ENCODE measurements at places on chromosomes 1 and 21.

GRCh38 chr1:166166329-166166697 lies 488 bp downstream of the FAM78B start:
- DNase-seq: no peak

DNA sequence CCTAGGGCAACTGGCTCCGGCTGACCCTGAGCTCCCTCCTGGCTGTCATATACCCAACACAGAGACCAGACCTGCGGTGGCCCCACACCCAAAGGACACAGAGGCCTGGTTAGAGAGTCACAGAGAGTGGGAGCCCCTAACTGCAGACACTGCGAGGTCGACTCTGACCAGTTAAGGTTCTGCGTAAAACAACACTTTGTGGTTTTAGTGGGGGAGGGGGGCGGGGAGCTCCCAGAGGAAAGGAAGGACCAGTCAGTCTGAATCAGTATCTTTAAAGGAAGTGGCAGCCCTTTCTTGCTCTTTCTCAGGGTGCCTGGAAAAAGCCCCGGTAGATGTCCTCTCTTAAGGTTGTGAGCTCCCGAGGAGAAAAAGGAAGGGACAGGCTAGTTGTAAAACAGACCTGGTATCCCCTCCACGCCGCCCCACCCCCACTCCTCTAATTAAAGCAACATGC lies 2.4 kb downstream of the SSBP3 start:
- DNase-seq: no peak

DNA sequence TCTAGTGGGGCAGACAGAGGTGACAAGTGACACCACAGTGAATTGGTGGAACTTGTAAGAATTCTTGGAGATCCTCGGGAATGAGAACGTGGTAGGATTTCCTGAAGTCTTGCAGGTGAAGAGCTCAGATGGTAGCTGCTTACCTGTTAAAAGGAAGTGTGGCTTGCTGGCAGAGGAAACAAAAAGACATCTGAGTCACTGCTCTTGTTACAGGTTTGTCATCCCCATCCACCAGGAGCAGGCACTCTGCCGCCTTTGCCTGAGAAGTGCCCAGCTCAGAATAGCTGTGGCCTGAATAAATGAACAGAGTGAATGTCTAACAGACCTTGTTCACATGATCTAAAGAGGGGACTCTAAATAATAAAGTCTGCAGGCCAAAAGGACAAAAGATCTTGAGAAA lies 12.3 kb upstream of the ZSCAN20 start:
- no peak for DNase-seq

GRCh38 chr21:42091899-42092508 lies 20.9 kb downstream of the UMODL1 start:
- DNase-seq: no peak

DNA sequence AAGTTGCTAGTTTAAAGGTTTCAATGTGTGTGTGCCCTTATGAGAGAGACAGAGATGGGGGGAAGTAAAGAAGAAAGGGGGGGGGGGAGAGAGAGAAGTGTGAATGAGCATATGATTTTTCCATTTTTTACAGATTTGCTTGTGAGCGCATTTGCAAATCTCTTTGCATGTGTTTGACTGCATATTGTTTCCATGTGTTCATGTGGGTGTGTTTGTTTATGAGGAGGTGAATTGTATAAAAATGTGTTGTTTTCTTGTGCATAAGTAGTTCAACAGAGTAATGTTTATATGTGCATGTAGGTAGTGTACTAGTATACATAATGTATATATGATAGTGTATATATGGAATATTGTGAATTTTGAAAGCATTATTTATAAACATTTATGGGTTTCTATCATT lies 205.9 kb upstream of the SPAG17 start:
- DNase-seq: no peak

DNA sequence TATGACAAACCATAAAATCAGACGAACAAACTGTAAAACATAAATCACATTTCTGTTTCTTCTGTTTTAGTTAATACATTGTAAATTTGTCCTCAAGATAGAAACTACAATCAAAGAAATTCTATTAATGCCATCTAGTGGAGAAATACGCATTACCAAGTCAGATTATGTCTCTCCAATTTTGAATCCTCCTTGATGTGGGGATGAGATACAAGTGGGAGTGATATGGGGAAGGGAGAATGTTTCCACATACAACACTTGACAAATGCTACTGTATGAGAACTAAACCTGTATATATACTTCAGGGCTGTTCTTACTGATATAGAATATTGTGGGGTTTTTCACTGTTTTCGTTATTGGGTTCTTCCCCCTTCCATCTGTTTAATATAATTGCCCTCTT lies 2.6 kb downstream of the HFM1 start:
- peak; percentile 11 for DNase-seq
